CD4-positive, alpha-beta T cell treated with Interleukin-17A for 4 hours (primary cell): ENCODE measurements at places on chromosomes 16 and 17.

DNA sequence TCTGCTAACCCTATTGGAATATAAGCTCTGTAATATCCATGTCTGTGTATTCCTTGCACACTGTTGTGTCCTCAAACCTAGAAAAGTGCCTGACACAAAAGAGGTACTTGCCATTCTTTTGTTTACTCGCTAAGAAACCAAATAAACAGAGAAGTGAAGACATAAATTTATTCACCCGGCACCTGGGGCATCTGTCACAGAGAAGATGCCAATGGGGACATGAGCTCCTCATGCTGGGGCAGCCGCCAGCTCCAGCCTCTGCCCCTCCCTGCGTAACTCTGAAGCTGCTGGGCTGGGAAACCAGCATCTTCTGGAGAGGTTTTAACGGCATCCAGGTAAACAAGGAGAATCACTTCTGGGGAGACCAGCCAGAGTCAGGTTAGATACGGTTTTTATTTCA lies 15.1 kb upstream of the CDRT4 start:
- no peak for DNase-seq

DNA sequence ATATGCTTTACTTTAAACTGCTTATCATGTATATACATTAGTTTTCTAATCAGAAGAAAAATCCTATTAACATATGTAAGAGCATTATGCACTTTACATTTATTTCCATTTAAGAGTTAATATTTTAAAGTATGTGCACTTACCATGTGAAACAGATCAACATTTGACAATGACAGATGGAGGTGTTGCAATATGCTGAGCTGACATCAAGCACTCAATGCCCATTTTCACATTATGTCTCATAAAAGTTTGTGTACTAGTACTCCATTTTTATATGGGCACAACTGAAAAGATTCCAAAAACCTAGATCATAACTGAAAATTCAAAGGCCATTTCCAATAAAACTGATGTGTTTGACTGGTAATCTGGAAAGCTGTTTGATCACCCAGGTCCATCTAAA lies 420.9 kb upstream of the SOX9 start:
- no peak for DNase-seq

- DNase-seq: peak; percentile 4
Observed at GRCh38 chr16:17590711-17591654, 120.2 kb upstream of the XYLT1 start.

DNA sequence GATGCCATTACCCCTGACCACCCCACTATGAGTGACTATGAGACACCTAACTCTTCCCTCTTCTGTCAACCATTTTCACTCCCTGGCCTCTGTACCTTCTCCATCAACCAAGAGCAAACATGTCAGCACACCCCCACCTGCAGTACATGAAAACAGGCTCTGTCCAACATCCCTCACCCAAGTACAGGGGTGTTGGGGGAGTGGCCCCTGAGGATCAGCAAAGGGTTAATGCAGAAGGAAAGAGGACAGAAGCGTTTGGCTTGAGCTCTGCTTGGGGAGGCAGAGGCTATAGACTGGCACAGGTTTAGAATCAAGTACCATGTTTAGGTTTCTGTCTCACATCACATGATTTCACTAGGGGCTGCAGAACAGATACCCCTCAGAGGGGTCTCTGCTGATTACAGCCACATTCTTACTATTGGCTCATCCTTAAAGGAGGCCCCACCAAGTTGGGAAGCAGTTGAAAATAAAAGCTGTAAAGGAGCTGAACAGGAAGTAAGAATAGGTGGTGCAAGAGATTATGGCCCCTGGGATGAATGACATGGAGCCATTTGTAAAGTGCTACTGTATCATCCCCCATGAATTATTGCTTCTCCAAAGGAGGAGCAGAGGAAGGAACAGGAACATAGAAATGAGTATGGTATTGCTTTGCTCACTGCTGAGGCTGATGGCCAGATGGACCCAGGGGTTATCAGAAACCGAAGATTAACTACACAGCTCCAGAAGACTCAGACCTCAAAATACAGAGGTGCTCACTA lies 2.4 kb upstream of the PSMC3IP start:
- DNase-seq: no peak

DNA sequence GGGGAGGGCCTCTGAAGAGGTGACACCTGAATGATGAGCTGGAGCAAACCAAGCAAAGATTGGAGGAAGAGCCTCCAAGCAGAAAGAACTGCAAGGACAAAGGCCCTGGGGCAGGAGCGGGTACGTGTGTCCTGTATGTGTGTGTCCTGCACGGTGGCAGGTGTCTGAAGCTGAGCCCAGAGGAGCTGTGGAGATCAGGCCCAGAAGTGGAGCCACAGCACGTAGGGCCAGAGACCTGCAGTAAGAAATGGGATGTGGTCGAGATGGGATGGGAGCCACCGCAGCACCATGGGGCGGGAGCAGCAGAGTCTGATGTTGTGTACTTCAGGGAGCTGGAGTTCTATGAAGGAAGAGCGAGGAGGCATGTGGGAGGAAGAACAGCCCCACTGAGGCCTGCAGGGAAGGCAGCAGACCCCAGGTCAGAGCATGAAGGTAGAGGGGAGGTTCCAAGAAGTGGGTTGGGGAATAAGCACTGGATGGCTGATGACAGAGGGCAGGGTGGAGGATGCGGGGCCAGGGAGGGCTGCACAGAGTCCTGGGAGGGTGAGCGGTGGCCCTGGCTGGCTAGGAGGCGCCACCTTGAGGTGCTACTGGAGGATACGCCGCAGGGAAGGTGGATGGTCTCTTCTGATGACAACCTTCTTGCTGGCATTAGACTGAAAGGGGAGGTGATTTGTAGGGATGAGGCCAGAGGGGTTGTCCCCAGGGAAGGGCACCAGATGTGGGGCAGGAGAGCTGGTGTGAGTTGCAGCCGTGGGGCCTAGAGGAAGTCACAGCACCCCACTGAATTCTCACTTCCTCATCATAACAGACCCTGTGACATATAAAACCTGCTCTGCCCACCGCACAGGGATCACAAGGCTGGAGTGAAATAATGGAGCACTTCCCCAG lies 10.6 kb upstream of the CETP start:
- DNase-seq: peak; percentile 67

- no peak for DNase-seq
Observed at GRCh38 chr17:78605429-78605828, 28.2 kb upstream of the DNAH17 start.

DNA sequence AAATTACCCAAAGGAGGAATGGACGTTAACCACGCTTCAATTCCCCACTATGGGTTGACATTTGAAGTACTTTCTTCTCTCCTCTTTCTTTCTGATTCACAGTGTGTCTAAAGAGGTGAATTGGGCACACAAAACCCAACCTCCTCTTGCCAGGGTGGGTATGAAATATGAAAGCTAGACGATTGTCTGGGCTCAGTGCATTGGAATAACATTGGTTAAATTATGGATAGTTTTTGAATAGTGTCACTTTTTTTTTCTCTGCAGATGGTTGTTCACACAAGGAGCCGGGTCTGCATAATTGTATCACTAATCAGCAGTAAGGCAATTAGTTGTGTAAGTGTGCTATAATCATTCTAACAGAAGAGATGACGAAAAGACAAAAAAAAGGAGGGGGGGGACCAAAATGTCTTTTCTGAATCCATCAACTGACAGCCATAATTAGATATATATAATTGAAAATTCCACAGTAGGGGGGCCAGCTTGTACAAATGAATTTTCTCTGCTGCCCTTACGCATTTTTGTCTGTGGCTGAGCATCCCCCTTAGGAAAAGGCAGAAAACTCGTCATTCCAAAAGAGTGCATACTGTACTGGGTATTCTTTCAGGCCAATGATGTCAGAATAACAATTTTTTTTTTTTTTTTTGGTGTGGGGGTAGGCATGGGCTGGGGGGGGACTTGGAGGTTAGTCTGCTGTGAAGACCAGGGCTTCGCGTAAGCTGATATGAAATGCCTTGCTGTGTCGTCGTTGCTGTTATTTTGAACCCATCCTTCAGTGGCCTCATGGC lies 307.5 kb upstream of the SALL1 start:
- no peak for DNase-seq

DNA sequence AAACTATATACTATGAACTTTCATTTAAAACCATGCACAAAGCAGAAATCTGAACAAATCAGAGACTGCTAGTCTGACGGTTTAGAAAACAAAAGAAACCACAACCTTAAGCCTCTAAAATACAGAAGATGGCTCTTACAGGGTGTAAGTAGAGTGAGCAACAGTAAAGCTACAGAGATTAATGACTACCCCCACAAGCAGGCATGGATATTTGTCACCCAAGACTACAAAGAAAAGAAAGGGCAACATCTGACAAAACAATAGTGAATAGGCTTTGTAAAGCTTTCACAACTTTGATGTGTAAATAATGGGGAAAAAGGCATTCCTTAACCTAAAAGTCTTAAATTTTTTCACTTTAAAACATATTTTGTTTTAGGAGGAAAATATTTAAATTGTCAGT lies 75.0 kb downstream of the SPAG9 start:
- DNase-seq: no peak

DNA sequence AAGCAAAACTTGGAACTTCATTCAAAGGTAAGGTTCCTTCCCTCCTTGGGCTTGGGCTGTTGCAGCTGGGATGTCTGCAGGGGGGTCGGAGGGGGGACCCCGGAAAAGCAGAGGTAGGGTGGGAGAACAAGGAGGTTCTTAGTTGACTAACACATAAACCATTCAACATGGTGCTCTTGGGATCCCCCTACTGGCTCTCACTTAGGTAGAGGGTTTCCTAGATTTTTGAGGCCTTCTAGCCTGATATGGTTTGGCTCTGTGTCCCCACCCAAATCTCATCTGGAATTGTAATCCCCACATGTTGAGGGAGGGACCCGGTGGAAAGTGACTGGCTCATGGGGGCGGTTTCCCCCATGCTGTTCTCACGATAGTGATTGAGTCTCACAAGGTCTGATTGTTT lies 93.9 kb downstream of the RGS9 start:
- DNase-seq: no peak

DNA sequence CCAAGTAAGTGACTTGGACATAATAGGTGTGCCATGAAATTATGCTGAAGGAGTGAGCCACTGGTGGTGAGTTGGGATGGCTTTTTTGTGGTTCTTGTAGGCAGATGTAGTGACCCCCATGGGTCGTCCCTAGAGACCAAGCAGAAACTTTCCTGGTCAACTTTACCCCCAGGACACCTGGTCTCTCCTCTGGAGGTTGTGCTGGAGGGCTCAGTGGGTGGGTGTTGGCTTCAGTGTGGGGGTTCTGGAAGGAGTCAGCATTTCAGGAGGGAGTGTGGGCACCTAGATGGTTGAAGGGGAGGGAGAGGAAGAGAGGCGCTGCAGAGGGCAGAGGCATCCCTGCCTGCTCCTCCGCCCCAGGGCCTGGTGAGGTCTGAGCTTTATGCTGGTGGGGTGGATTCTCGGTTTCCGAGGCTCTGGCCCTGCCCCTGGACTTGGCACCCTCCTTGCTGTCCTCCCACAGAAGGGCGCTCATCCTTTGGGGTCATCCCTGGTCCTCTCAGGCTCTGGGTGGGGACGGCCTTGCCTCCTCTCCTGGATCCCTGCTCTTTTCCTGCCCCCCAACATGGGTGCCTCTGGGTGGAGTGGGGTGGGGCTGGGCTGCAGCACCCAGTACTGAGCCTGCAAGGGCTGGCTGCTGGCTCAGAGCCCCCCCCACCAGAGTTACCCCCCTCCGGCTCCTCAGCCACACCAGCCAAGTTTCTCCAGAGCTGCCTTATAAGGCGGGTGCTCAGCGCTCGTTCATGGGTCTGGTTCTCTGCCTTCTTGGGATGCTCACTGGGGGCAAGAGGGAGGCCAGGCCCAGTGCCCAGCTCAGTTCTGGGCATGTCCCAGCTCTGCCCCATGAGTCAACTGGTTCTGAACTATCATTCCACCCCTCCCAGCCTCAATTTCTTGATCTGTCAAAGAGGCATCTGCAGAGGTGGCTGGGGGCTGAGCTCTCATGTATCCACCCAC lies 266.8 kb downstream of the SEC14L1 start:
- DNase-seq: no peak

GRCh38 chr16:89565506-89566372 lies 5.3 kb downstream of the RPL13 start:
- peak; percentile 62 for DNase-seq

DNA sequence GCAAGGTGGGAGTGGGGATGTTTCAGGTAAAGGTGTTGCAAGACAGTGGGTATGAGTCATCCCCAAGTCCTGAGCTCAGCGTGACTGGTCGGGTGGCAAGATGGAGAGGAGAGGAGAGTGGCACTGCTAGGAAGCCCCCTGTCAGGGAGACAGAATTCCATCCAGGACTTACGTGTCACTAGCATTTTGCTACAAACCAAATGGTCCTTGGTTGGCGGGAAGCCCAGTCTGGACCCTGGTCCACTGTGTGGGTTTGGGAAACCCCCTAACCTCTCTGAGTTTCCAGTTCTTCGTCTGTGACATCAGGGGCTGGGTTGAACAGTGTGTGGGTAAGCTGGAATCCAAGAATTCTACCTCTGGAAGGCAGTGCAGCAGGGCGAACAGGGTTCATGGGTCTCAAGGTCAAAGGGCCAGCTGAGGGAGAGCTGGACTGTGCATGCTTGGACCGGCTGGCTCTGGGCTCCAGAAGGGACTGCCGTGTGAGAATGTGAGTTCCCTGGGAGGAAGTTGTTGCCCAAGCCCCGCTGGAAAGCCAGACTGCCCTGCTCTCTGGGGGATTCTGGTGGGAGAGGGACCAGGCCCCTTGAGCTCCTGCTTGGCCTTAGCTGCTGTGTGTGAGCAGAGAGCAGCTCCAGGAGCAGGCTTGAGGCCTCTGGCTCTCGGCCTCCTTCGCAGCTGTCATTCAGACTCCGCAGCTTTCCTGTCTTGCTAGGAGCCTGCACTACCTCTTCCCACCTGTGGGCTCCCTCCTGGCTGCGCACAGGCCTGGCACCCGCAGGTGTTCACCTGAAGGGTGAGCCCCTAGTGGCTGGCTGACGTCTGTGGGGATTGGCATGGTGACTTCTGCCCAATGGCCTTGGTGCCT lies 84.6 kb downstream of the NT5M start:
- DNase-seq: no peak

DNA sequence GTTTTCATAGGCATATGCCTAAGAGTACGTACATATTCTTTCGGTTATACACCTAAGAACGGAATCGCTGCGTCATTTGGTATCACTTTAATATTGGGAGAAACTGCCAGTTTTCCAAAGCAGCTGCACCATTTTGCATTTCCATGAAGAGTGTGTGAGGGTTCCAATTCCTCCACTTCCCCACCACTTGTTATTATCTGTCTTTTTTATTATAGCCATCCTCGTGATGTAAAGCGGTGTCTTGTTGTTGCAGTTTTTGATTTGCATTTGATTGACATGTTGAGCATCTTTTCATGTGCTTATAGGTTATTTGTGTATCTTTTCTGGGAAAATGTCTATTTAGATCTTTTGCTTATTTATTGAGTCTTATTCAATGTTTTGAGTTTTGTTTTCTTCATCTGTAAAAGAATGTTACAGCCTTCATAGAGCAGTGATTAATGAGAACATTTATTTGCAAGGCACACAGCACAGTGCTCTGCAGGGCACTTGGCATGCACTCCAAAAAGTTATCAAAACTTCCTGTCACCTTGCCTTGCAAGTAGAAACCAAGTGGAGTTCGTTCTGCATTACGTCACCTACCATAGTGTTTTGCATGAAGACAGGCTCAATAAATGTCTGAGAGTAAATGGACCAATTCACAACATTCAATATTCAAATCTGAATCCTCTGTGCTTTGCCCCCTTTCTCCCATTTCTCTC lies 26.6 kb upstream of the ST6GALNAC1 start:
- peak; percentile 55 for DNase-seq

GRCh38 chr16:68528686-68529379 lies 10.3 kb upstream of the ZFP90 start:
- DNase-seq: peak; percentile 95
